CD4-positive, alpha-beta T cell treated with Interleukin-6 at 100 ng/mL for 8 hours (primary cell): ENCODE measurements at places on chromosomes 1 and 21.

- no peak for DNase-seq
These were observed 3.3 kb downstream of the PAFAH2 start for GRCh38 chr1:25994402-25995150.

- no peak for DNase-seq
These were observed 26.6 kb downstream of the ATF3 start for GRCh38 chr1:212635141-212635631.

DNA sequence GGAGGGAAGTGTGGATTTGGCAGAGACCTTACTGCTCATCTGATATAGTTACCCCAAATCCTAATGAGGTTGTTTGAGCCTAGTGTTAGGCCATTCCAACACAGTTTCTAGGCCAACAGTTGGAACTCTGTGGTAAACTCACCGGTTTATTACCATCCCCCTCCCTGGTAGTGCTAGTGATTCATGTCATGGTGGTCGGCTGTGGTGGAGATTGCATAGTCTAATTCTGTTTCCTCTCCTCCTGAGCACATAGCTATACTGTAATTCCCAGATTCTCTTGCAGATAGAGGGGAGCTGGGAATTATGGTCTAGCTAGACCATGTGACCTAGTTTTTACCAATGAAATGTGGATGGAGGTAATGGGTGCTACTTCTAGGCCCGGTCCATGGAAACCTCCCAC lies 123.7 kb upstream of the KIF26B start:
- no peak for DNase-seq

GRCh38 chr1:5744341-5744740 lies 247.9 kb downstream of the NPHP4 start:
- DNase-seq, result no peak

DNA sequence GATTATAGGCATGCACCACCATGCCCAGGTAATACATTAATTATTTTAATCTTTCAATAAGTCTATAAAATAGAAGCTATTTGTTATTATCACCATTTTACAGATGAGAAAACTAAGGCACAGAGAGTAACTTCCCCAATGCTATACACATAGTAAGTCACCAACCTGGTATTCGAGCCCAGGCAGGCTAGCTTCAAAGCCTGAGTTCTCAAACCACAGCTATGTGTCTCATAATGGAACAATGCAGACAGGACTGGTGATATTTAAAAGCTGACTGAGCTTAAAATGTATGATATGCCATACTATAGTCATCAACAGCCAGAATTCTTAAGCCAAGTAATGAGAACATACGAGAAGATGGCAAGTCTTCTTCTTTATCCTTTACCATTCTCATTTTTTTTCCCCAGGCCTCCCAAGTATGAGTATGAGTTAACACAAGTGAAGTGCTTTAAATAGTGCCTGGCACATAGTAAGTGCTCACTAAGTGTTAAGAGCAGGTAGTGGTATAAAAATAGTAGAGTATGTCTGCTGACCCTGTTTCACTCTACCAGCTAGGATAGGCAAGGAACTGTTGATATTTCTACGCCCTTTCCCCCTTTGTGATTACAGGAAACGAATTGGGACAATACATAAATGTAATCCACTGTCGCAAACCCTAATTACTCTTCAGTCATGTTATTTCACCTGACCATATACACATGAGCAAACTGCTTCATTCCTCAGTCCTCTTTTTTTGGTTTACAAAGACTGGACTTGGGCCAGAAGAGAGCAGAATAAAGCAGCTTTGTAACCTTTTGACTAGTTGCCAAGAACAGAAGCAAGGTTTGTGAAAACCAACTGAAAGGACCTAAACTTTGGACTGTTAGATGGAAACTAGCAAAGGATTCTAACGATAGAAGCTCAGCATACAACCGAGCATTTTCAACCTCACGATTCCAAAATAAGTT lies 9.5 kb downstream of the EYA3 start:
- DNase-seq, result no peak

DNA sequence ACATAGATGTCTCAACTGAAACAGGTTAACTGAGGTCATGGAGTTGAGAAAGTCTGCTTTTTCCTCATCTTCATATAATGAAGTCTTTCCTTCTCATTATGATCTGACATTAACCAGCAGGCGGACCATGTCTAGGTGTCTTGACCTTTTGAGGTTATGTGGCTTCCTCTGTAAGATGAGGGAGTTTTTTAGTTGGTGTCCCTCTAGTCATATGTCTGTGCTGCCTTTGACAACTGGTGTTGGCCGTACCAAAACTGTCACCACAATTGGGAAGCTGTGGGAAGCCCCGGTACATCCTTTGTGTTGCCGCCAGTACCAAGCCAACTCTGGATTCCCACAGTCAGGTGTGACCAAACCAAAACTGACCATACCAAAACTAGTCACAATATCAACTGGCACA lies 105.1 kb downstream of the PBX1 start:
- no peak for DNase-seq

GRCh38 chr1:204409123-204409522 lies 2.5 kb downstream of the PPP1R15B start:
- DNase-seq, result no peak

DNA sequence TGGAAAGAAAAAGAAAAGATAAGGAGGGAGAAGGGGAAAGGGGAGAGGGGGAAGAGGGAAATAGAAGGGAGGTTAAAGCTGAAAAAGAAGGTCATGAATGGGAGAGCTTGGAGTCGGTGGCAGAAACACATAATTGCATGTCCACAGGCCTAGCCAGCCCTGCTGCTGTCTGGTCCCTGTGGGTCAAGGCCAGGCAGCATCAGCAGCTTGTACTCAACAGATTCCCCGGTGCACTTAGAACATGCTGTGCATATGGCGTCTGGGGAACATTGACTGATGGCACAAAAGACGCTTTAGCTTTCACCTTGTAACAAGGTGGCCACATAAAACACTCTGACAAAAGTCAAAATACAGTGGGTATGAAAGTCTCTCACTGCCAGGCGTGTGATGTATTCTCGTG lies 25.9 kb downstream of the COG2 start:
- DNase-seq, result no peak

DNA sequence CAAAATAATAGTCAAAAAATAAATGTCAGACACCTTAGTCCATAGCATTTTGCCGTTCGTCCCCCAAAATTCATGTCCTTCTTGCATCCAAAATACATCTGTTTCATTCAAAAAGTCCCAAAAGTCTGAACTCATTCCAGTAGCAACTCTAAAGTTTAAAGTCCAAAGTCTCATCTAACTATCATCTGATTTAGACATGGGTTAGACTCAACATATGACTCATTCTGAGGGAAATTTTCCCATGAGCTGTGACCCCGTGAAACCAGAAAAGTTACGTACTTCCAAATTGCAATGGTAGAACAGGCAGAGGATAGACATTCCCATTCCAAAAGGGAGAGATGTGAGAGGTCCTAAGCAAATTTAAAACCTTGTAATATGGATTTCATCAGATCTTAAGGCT lies 48.6 kb upstream of the CACHD1 start:
- no peak for DNase-seq
